ENCODE measurements at places on chromosomes 13 and 19.

- no peak overlapping the region for H3K27ac ChIP-seq
- H3K27me3 ChIP-seq: no peaks in the 10 kb centered on the region
- peak; percentile 28 for DNase-seq
- no peaks in the 10 kb centered on the region for H3K4me1 ChIP-seq
- no peak overlapping the region for H3K4me3 ChIP-seq
Observed at GRCh38 chr13:111908981-111909380, 158.0 kb upstream of the SOX1 start.

- no peak overlapping the region for H3K27ac ChIP-seq
- H3K27me3 ChIP-seq: no peaks in the 10 kb centered on the region
- H3K4me1 ChIP-seq: no peaks in the 10 kb centered on the region
- no peak for DNase-seq
- H3K36me3 ChIP-seq: no peaks in the 10 kb centered on the region
Observed at GRCh38 chr13:46173656-46174055, 8.3 kb downstream of the LCP1 start.

DNA sequence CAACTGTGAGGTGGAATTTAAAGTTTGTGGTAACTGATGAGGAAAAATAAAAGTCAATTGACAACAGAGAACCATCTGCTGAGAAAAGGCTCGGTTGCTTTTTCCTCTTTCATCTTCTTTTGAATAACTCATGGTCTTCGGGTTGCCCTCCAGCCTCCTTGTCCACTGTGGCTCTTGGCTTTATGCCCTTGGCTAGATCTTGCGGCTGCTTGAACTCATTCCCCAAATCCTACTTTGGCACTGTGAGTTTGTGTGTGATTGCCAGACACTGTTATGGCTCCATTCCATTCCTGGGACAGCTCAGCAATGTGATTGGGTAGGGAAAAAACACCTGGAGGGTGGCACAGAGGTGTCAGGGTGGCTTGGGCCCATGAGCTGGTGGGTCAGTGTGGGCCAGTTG lies 387.4 kb downstream of the DLEU7 start:
- no peak overlapping the region for H3K27ac ChIP-seq
- DNase-seq: no peak
- H3K27me3 ChIP-seq: no peaks in the 10 kb centered on the region
- no peaks in the 10 kb centered on the region for H3K36me3 ChIP-seq
- H3K4me1 ChIP-seq: peaks cover 10% of the 10 kb centered on the region

DNA sequence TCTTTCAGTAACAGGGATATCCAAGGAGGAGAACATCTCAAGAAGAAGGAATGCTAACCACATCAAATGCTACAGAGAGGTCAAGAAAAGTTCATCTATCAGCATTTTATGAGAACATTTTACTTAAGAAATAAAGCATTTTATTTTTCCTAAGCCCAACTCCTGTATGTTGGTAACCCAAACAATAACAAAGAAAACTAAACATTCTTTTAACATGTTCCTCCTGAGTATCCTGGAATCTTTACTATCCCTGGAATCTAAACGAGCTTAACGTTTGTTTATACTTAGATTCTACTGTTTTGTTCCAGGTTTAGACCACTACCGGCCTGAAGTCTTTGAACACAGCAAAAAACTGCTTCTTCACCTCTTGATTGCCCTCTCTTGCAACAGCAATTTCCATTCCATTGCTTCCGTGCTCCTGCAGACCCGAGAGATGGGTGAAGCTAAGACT lies 89.7 kb downstream of the ZAR1L start:
- no peaks in the 10 kb centered on the region for H3K27me3 ChIP-seq
- no peak overlapping the region for H3K4me3 ChIP-seq
- H3K36me3 ChIP-seq: no peaks in the 10 kb centered on the region

- no peak for DNase-seq
- no peaks in the 10 kb centered on the region for H3K27me3 ChIP-seq
- H3K27ac ChIP-seq: no peak overlapping the region
- no peak overlapping the region for H3K4me3 ChIP-seq
Observed at GRCh38 chr19:34448191-34448590, 20.0 kb downstream of the UBA2 start.

- peak overlapping the region; percentile 62 for H3K27ac ChIP-seq
- H3K36me3 ChIP-seq: no peaks in the 10 kb centered on the region
- H3K4me1 ChIP-seq: peaks cover 70% of the 10 kb centered on the region
- DNase-seq: no peak
Observed at GRCh38 chr13:98521461-98522247, 55.3 kb downstream of the STK24 start.

- no peak for DNase-seq
- no peak overlapping the region for H3K27ac ChIP-seq
- peaks cover 39% of the 10 kb centered on the region for H3K4me1 ChIP-seq
- H3K36me3 ChIP-seq: no peaks in the 10 kb centered on the region
- H3K27me3 ChIP-seq: no peaks in the 10 kb centered on the region
- no peak overlapping the region for H3K4me3 ChIP-seq
Observed at GRCh38 chr13:32734511-32734910, 148.3 kb downstream of the PDS5B start.

GRCh38 chr19:8036434-8037099 lies 16.0 kb upstream of the CCL25 start:
- no peaks in the 10 kb centered on the region for H3K4me1 ChIP-seq
- no peak for DNase-seq
- no peak overlapping the region for H3K27ac ChIP-seq
- H3K36me3 ChIP-seq: no peaks in the 10 kb centered on the region
- H3K4me3 ChIP-seq: no peak overlapping the region
- H3K27me3 ChIP-seq: no peaks in the 10 kb centered on the region

GRCh38 chr13:36421447-36421846 lies 10.8 kb upstream of the CCNA1 start:
- H3K4me1 ChIP-seq: no peaks in the 10 kb centered on the region
- H3K4me3 ChIP-seq: no peak overlapping the region
- H3K27ac ChIP-seq: no peak overlapping the region
- DNase-seq: no peak
- H3K27me3 ChIP-seq: no peaks in the 10 kb centered on the region
- no peaks in the 10 kb centered on the region for H3K36me3 ChIP-seq

DNA sequence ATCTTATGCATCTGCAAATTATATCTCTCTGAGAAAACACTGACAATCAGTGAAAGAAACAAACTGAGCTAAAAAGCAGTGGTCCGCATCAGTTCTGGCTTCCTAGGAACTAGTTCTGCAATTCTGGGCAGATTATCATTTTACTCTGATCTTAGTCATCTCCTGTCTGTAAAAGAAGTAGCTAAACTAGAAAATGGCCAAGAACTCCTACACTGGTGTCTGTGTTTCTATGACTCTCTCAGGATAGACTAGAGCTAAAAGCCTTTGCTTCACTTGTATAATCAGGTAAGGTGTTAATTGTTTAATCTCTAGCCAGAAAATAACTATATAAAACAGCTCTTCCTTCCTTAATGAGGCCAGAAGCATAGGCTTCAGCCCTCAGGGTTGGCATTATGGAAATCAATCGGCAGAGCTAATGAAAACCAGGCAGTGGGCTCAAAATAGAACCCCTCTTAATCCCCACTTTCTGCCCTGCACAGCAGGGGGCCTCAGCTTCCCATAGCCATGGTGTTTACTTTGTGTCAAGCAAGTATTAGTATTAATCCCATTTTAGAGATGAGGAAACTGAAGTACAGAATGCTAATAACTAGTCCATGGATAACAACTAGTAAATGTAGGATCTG lies 459.2 kb downstream of the FGF14 start:
- H3K4me1 ChIP-seq: no peaks in the 10 kb centered on the region
- H3K4me3 ChIP-seq: no peak overlapping the region
- H3K27ac ChIP-seq: no peak overlapping the region
- no peak for DNase-seq
- no peaks in the 10 kb centered on the region for H3K36me3 ChIP-seq
- no peaks in the 10 kb centered on the region for H3K27me3 ChIP-seq

DNA sequence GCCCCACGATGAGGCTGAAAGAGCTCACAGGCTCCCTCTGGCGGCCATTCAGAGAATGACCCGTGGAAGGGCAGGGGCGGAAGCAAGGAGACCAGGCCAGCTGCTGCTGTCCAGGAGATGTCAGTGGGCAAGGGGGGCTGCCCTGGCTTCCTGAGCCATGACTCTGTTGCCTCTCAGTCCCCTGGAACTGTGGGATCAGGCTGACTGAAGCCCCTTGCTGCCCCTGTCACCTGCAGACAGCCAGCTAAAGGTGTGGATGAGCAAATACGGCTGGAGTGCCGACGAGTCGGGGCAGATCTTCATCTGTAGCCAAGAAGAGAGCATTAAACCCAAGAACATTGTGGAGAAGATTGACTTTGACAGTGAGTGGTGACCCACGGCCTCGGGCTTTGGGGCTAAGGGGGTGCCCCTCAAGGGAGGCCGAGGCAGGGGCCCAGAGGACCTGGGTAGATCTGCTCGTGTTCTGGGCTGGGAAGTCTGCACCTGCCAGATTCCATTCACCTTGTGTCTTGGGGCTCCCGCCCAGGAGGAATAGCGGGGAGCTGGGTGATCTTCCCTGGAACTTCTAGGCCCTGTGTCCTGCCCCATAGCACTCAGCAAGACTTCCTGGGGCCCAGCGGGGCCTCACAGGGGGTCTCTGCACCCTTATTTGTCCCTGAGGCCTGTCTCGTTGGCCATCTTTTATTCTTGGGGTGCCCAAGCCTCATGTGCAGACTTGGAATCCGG lies 12.5 kb upstream of the ACTN4 start:
- H3K27ac ChIP-seq: peak overlapping the region; percentile 64
- H3K4me3 ChIP-seq: no peak overlapping the region
- no peak for DNase-seq
- peaks cover 15% of the 10 kb centered on the region for H3K36me3 ChIP-seq
- H3K27me3 ChIP-seq: no peaks in the 10 kb centered on the region

DNA sequence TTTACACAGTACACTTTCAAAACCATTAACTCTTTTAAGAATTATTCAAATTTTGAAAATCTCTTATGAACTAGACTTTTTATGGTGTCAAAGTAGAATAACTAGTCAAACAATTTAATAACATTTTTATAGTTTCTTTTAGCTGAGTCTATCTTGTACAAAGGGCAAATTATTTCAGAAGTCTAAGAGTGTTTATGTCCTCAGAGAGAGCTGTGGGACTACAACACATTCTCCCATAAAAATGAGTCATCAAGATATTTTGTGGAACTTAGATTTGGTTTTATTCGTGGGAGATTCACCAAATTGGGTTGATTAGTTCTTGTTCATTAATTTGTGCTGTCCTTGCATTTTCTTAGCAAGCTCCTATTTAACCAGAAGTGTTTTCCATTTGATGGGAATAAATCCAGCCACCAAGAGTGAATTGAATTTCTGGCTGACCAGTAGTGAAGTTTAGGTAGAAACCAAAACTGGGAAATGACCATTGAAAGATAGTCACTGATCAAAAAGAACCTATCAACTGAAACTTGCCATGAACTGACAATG lies 291.0 kb downstream of the DLEU7 start:
- H3K4me3 ChIP-seq: no peak overlapping the region
- no peaks in the 10 kb centered on the region for H3K27me3 ChIP-seq
- H3K36me3 ChIP-seq: no peaks in the 10 kb centered on the region

GRCh38 chr19:45005787-45006186 lies 4.5 kb downstream of the RELB start:
- no peak overlapping the region for H3K27ac ChIP-seq
- H3K36me3 ChIP-seq: no peaks in the 10 kb centered on the region
- H3K4me1 ChIP-seq: peaks cover 11% of the 10 kb centered on the region
- no peak for DNase-seq

GRCh38 chr13:98534821-98535220 lies 42.1 kb downstream of the STK24 start:
- no peak overlapping the region for H3K4me3 ChIP-seq
- H3K36me3 ChIP-seq: no peaks in the 10 kb centered on the region
- no peak overlapping the region for H3K27ac ChIP-seq
- no peaks in the 10 kb centered on the region for H3K27me3 ChIP-seq
- peaks cover 94% of the 10 kb centered on the region for H3K4me1 ChIP-seq
- no peak for DNase-seq

- no peaks in the 10 kb centered on the region for H3K4me1 ChIP-seq
- no peak overlapping the region for H3K27ac ChIP-seq
- no peak overlapping the region for H3K4me3 ChIP-seq
- H3K27me3 ChIP-seq: no peaks in the 10 kb centered on the region
Observed at GRCh38 chr13:20664351-20664750, 39.1 kb upstream of the IL17D start.

DNA sequence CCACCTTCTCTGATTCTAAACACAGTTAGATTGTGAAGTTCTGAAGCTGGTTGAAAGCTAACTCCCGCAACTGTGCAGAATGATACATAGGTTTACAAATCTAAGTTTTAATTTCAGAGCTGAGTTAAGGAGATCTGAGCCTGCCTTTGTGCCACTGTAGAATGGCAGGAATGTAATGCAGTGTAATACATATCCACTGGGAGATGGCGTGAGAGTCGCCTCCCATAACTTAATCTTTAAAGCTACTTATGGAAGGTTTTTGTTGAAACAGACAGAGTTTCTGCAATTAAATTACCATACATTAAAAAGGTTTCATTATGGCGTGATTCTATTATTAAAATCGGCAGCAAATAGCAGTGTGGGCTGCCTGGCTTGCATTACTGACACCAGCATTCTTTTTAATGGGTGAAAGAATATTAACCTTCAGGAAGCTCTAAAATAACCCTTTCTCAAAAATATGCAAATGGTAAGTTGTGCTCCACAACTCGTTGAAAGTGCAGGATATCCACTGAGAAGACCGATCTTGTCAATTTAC lies 257.4 kb downstream of the OLFM4 start:
- H3K27me3 ChIP-seq: no peaks in the 10 kb centered on the region
- H3K4me1 ChIP-seq: no peaks in the 10 kb centered on the region
- no peak overlapping the region for H3K4me3 ChIP-seq
- DNase-seq: no peak
- no peak overlapping the region for H3K27ac ChIP-seq

DNA sequence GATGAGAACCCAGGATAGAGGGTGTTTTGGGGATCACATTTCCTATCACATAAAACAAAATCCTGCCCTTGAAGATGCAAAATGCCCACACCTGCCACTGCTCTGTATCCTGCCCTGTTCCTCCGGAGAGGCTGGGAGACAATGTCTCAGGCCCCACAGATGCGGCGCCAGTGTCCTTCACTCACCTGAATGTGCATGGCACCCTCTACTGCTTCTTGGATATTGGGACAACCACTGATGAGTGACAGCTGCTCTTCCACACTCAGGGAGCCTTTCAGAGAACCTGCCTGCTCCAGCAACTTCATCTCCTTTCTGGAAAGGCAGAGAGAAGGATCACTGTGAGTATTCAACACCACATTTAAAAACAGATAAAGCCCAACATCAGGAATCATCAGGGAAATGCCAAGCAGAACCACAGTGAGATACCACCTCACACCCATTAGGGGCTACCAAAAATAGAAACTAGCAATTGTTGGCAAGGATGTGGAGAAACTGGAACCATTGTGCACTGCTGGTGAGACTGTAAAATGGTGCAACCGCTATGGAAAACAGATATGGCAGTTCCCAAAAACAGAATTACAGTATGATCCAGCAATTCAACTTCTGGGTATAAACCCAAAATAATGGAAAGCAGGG lies 36.4 kb downstream of the CRYL1 start:
- H3K4me1 ChIP-seq: no peaks in the 10 kb centered on the region
- H3K4me3 ChIP-seq: no peak overlapping the region
- H3K27me3 ChIP-seq: no peaks in the 10 kb centered on the region
- no peak for DNase-seq
